ELR (cell line): ENCODE measurements at places on chromosomes 5 and 9.

- peak; percentile 82 for DNase-seq
Measured at GRCh38 chr5:14914623-14915260, 43.2 kb upstream of the ANKH start.

GRCh38 chr9:83060556-83060955 is 2.4 kb downstream of the RASEF start:
- no peak for DNase-seq

- no peak for DNase-seq
Measured at GRCh38 chr9:87707805-87708506, 18.0 kb upstream of the CTSL start.

DNA sequence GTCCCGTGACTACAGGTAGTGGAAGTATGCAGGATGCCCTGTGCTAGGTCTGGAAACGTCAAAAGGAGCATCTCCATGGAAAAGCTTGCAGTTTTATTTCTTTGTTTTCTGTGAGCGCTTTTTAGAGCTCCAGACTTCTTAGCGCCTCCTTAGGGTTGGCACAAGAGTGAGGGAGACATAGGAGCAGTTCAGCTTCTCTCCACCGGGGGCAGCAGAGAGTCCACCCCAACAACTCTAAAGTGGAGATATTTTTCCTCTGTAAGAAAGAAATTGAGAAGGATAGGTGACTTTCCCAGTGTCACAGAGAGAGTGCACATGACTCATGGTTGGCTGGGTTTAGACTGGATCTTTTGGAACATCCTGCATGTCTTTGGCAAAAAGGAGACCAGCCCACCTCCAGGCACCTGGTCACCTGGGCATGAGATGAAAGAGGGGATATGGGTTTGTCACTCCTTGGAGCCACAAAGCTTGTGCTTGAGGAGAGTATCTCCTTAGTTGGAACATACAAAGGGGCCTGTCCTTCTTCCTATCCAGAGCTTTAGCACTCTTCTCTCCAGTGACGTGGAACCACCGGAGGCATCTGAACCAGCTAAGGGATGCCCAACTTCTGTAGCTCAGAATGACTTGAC is 637.7 kb downstream of the SEMA5A start:
- peak; percentile 64 for DNase-seq

DNA sequence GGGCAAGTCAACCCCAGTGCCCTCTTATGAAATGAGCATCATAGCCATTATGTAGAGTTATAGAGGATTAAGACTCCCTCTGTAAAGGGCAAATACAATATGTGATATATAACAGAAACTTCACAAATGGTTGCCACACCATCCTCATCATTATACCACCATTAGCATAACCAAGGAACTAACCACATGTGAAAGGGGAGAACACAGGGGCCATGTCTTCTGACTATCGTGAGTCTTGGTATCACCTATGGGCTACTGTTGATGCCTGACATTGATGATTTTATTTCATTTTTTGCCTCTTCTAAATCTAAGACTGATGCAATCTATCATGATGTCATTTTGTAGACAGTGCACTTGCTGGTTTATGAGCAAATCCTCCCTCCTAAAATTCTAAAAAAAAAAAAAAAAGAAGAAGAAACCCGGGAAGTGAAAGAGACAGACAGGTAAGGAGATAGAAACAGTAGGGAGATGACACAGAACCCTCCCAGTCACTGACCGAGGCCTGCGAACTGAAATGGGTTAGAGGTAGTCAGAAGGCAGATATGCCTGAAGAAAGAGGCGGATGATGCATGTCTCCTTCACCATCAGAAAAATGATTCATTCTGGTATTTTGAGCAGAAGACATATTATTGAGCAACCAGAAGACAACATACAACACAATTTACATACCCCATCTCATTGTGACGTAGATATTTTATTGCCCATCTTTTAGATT is 266.0 kb downstream of the DMAC1 start:
- DNase-seq = no peak

DNA sequence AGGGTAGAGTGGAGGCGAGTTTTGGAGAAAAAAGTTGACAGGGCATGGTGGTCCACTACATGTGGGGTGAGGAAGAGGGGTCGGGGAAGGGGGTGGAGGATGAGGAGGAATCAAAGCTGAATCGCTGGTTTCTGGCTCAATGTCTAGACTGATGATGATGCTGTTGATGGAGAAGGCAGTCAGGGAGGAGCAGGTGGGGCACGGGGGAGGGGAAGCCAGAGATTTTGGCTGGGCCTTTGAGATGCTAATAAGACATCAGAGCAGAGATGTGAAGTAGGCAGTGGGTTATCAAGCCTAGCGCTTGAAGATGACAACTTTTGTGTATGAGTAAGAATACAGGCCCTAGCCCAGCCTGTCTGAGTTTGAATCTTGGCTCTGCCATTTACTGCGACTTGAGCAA is 32.4 kb upstream of the TTC23L start:
- no peak for DNase-seq

DNA sequence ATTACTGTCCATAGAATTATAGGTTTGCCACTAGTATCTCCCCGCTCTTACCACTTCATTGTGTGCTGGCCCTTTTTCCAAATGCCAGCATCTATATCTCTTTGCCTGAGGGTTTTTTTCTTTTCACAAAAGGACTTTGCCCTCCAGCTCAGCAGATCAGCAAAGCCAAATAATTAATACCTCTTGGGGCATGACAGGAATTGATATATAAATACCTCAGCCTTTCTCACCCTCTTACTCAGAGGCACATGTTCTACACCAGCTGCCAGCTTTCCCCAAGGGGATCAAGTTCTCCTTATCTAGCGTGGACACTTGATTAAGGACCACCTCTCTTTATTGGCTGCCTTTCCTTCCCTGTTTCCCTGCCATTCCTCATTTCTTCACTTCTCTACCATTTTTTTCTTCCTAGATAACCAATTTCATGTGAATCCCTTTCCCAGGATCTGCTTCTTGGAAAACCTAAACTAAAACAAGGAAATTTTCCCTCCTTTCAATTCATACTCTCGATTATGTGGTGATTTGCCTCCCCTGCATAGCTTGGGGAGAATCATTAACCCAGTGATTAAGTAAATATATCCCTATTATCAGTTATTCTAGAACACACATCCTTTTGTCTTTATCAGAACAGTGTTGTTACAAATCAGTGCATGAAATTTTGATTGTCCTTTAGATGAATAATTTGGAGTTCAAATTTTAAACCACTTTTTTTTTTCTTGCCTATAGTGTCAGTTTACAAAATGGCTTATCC is 6.9 kb upstream of the NUDT12 start:
- DNase-seq = no peak

- DNase-seq = no peak
Measured at GRCh38 chr9:128627906-128628305, 28.7 kb downstream of the DYNC2I2 start.

DNA sequence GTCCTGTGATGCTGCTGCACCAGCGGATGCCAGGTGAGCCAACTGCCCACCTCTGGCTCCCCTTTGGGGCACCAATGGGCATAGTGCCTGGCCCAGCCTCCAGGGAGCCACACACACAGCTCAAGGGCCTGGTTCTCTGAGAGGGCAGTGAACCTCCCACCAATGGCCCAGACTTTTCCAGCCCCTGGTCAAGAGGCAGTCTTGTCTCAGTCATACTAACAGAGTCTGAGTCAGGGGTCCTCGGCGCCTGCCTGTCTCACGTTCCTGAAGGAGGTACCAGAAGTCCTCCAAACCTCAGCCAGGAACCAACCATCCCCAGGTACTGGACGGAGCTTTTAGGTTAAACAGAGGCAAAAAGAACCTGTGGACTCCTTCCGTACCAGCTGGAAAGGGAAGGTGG is 121.1 kb downstream of the C5orf15 start:
- DNase-seq = no peak

DNA sequence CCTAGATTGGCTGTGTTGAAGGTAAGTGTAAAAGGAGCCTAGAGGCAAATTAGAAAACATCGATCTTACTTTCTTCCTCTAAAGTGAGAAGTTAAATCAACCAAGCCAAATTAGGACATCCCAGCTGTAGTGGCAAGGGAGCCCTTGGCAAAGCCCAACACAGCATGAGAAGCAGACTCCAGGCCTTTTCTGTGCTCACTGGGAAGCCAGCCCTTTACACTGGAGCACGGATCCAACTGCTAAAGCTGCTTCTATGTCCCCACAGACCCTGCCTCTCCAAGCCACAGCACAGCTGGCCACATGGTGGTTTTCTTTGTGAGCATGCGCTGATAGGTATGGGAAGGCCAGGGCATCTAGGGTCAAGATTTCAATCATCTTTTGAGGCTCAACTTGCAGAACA is 94.1 kb downstream of the APBA1 start:
- DNase-seq = no peak

DNA sequence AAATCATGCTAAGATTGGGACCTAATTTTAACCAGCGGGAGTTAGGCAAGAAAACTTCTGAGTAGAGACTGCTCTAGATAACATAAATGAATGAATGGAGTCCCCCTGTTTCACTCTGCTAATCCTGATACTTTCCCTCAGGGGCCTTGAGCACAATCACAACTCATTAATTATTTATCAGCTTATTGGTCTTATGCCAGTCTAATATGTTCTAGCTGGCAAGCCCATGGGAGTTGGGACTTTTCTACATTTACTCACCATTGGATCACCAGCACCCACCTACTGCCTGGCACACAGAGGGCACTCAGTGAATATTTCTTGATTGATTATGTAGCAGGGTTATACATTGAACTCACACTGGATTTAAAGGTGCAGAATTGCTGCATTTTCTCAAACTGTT is 13.5 kb upstream of the TMED7 start:
- DNase-seq = no peak

DNA sequence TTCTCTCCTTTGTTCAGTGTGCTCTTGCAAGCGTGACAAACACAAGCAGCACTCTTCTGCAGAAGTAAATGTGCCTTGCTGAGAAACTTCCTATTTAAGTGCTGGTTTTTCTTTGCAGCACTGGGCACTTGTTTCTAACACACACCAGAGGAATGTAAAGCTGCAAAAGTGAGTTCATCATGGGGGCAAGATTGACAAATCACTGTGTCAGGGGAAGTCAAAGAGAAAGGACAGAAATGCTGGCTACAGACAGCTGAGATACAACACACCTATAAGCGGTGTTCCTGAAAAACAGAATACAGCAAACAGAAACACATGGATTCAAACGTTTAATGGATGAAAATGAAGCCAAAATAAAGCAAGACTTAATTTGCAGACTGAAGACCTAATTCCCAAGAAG is 19.6 kb downstream of the ROR2 start:
- no peak for DNase-seq

GRCh38 chr5:137134920-137135532 is 364.1 kb downstream of the SPOCK1 start:
- DNase-seq = no peak

GRCh38 chr5:493758-494157 is 30.5 kb downstream of the SLC9A3 start:
- DNase-seq = no peak

DNA sequence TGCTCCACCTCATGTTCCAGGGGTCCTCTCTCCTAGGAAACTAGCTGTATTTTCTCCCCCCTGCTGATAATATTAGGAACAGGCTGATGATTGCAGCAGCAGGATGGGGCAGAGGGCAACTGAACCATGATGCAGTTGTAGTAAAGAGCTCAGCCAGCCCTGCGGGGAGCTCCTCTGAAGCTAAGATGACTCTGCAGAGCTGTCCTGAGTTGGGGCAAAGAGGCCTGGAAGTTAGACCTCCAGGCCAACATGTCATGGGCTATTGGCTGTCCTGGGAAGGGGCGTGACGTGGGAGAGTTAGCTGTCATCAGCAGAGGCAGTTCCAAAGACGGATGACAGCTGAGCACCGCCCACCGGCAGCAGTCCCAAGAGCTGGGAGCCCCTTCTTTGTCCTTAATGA is 6.6 kb upstream of the FBP1 start:
- no peak for DNase-seq

DNA sequence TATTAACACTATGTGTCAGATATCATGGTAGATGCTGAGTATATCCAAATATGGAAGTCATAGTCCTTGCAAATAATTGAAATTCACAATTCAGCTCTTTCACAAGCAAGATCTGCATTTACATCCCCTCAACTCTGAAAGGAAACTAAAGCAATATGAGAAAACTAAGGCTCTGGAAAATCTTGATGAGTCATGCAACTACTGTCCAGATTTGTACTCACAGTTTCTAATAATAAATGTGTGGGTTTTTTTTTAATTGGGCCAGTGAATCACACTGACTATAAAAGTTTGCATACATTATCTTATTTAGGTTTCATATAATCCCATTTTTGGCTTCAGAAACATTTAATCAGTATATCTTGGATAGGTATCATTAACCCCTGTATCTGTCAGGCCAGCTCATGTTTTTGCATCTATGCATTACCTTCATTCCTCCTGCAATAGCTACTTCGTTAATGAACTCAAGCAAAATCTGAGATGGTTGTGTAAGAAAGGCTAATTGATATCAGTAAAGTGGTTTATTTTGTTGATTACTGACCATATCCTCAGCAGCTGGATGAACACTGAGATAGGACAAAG is 58.7 kb upstream of the PRR16 start:
- DNase-seq = peak; percentile 81

GRCh38 chr9:127185931-127186781 is 63.7 kb upstream of the ANGPTL2 start:
- DNase-seq = no peak

DNA sequence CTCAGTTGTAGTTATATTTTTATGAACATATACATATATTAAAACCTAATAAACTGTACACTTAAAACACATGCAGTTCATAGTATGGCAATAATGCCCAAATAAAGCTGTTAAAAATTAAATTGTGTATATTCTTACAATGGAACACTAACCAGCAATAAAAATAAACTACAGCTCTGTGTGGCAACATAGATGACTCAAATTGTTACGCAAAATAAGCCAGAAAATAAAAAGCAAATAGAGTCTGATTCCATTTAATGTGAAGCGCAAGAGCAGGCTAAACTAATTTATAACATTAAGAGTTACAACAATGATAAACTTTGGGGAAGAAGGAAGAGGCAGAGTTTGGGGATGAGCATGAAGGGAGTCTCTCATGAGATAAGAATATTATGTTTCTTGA is 597.3 kb downstream of the TLE1 start:
- DNase-seq = no peak

DNA sequence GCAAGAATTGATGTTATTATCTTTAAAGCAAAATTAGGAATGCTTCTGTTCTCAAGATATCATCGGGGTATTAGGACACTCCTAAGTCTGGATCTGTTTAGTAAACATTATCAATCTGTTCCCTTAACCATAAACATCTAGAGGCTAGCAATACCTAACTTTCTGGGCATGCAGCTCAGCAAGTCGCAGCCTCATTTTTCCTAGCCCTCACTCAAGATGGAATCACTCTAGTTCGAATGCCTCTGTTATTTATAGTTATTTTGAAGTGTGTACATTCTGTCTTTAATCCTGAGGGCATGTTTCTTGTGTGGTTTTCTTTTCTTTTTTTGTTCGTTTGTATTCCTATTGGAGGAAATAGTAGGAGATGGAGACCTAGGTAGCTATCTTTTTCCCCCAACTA is 66.9 kb downstream of the FER start:
- DNase-seq = no peak
